ENCODE measurements at places on chromosomes 11 and 22.

GRCh38 chr11:68649851-68650555 lies 34.3 kb upstream of the GAL start:
- no peak for DNase-seq

GRCh38 chr22:39292561-39293074 lies 26.8 kb downstream of the RPL3 start:
- DNase-seq, result no peak

DNA sequence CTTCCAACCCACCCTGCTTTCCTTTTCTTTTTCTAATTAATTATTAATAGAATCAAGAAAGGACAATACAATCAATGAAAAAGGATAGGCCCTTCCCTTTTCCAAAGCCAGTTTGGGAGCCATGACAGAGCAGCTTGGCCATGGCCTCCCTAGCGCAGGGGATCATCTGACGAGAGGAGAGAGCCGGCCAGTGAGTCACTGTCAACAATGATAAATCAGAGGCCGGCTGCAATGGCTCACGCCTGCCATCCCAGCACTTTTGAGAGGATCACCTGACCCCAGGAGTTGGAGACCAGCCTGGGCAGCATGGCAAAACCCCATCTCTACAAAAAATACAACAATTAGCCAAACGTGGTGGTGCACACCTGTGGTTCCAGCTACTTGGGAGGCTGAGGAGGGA lies 27.5 kb upstream of the KRTAP5-7 start:
- DNase-seq, result no peak

DNA sequence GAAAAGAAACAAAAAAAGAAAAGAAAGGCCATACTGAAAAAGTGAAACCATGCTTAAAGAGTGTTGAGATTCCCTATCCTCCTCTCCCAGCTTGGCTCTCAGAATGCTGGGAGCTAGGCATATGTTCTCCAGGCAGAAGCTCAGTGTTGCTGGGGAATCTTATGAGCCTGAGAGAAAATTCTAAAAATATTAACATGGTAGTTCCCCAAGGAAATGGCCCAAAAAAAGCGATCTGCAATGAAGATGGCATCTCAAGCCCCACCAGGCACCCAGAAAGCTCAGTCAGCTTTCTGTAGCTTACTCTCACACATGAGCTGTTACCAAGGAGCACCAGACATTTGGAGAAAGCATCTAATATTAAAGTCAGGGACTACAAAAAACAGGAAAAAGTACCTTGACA lies 94.5 kb downstream of the CD44 start:
- no peak for DNase-seq

- DNase-seq, result no peak
Measured at GRCh38 chr22:29396126-29396525, 7.8 kb upstream of the AP1B1 start.

GRCh38 chr22:40749829-40750228 lies 69.3 kb downstream of the SLC25A17 start:
- no peak for DNase-seq

DNA sequence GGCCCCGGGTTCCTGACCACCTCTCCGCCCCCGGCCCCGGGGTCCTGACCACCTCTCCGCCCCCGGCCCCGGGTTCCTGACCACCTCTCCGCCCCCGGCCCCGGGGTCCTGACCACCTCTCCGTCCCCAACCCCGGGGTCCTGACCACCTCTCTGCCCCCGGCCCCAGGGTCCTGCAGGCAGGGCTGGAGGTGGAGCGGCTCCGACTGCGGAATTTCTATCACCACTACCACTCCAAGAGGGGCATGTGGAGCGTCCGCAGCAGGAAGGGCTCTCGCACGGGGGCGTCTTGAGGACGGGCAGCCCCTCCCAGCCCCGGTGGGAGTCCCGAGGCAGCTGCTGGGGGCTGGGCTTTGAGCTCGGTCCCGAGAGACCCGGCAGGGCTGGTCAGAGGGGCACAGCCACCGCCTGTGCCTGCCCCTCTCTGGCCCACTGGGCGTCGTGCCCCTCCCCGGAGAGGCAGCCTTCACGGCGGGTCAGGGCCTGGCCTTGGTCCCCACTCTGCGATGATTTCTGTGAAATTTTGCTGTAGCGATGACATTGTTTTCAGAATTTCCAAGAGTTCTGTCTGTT lies 12.3 kb downstream of the B4GALNT4 start:
- no peak for DNase-seq

DNA sequence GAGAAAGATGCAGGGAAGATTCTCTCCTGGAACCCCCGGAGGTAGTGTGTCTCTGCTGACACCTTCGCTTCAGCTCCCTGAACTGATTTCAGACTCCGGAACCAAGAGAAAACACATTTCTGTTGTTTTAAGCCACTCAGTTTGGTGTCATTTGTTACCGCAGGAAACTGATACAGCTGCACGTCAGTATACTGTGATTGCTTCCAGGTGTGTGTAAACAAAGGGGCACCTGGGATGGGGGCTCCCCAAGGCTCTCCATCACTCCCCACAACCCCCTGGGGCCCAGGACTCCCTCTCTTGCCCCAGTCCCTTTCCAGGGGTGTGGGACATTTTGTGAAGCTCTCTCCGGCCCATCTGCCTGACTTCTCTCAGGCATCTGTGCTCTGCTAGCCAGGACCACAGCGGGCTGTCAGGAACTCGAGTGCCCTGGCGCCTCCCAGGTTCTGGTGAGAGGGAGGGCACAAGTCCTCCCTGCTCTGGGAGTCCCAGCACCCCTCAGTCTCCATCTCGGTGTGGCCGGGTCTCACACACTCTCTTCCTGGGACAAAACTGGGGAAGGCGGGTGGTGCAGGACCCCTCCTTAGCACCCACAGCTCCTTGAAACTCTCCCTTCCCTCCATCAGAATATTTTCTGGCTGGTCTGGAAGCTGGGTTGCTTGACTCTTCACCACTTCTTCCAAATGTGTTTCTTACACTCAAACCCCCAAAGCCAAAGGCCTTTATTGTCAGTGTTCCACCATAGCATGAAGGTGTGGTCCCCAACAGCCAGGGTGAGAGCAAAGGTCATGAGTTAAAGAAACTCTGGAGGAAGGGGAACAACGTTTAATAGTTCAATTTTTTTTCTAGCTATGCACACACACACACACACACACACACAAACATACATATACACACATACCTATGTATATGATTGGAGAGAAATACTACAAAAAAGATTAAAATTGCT lies 35.0 kb upstream of the TSKU start:
- no peak for DNase-seq

All from CD4-positive, alpha-beta T cell treated with Interleukin-1 beta for 1 hour (primary cell).